ENCODE measurements at places on chromosomes 12 and 14.

DNA sequence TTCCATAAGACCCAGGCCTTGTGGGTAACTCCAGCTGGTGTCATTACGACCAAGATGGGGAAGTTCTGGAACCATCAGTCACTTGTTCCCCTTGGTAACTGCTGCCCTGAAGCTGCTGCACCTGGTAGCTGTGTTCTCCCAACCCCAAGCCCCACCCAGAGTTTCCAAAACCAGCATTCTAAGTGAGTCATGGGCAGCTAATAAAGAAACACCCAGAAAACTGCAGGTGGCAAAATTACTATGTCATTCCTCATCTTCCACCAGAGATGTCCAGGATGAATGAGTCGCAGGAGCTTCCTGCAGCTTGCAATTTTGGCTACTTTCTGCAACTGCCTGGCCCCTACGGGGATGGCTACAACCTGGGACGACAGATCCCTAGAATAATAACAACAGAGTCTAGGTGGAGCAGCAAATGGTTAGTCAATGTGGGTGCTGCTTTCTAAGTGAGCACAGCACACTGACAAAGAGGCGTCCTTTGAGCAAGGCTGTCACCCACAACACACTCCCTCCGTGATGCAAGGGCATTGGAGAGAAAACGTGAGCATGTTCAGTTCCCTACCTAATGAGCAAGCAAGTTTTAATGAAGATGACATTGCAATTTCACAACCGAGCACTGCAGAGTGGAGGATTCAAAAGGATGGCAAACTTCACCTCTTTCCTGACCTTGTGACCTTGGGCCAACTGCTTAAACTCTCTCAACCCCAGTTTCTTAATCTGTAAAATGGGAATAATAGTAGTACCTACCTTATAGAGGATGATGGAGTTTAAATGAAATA is 301.4 kb upstream of the NOS1 start:
- peak; percentile 7 for DNase-seq

GRCh38 chr14:35380794-35381193 is 23.8 kb downstream of the NFKBIA start:
- no peak for DNase-seq

- no peak for DNase-seq
Measured at GRCh38 chr14:77339407-77339806, 18.6 kb downstream of the GSTZ1 start.

GRCh38 chr14:73443758-73444157 is 14.6 kb downstream of the NUMB start:
- no peak for DNase-seq

DNA sequence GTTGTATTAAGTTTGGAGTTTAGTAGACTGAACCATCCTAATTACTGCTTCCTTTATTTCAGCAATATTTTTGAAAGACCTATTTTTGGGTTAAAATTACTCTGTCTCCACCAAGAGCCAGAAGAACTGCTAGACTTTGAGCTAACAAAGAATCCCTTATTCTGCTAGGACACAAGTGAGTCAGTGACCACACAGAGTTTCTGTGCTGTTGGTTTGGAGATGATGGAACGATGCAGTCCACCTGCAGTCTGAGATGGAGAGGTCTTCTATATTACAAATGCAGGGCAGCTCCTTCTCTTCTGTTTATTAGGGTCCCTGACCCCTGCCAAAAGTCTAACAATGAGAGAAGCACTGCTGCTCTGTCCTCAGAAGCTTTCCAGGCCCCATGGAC is 6.7 kb upstream of the STXBP6 start:
- DNase-seq = no peak

DNA sequence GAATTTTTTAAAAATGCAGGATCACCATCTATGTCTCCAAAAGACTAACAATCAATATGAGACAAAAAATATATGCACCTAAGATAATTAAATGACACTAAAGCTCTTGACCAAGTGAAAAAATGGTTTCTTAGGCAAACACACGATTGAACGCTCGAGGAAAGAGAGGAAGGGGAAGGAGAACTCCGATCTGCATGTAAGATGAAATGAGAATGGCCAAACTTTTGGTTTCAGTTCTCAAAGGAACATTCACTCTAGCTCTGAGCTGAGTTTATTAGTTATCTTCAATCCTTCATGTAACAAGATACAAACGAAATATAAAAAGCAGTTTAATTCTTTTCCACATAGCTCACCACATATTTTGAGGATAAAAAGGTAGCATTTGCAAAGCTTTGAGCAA is 2.8 kb downstream of the DYRK4 start:
- no peak for DNase-seq

- no peak for DNase-seq
Measured at GRCh38 chr12:99253068-99253467, 394.5 kb upstream of the GARIN6 start.

- no peak for DNase-seq
Measured at GRCh38 chr14:61568572-61569011, 126.7 kb upstream of the HIF1A start.

- DNase-seq = no peak
Measured at GRCh38 chr12:114447274-114447716, 41.4 kb upstream of the TBX5 start.

- DNase-seq = no peak
Measured at GRCh38 chr12:67968725-67969124, 20.5 kb upstream of the IFNG-AS1 start.

- no peak for DNase-seq
Measured at GRCh38 chr14:65961004-65961403, 525.2 kb upstream of the CCDC196 start.

DNA sequence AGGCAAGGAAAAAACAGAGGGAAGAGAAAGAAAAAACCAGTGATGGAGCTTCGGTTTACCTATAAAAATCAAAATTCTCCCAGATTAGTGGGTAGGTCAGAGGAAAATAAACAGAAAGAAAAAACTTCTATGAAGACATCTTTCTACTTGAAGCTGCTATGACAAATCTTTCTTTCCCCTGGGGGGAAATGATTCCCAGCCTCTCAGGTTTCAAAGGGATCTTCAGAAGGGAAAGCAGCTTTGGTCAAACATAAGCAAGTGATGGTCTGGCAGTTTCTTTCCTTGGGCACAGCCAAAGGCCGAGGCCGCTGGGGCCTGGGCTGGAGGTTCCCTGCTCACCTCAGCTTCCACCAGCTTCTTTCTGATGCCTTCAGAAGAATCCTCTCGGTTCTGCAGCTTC is 104.5 kb downstream of the PRKAB1 start:
- no peak for DNase-seq

GRCh38 chr14:103122947-103123633 is at the start of gene TNFAIP2:
Gene TNFAIP2 (plus strand): TSS chr14:103123461. CDS start chr14:103126458, 2,997 bp downstream.
- DNase-seq = peak; percentile 93

DNA sequence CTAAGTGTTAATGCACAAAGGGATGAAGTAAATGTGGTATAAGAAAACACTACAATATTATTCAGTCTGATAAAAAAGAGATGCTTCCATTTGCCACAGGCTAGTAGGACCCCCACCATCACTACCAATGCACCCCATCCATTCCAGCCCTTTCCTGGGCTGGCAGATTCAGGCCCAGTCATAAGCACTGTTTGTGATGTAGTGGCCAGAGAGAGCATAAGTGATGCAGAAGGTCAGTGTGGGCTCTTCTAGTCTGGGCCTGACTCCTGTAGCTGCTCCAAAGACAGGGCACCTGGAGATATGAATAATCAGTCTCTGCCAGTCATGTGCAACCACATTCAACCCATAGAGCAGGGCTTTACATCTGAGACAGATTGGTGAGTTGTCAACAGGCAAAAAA is 1294.7 kb downstream of the TMEM121 start:
- DNase-seq = no peak

GRCh38 chr12:3155702-3156370 is 78.7 kb downstream of the TSPAN9 start:
- no peak for DNase-seq

- no peak for DNase-seq
Measured at GRCh38 chr12:126936181-126936851, 1330.7 kb upstream of the TMEM132C start.

GRCh38 chr12:124036657-124037109 is 63.7 kb downstream of the ZNF664 start:
- no peak for DNase-seq

DNA sequence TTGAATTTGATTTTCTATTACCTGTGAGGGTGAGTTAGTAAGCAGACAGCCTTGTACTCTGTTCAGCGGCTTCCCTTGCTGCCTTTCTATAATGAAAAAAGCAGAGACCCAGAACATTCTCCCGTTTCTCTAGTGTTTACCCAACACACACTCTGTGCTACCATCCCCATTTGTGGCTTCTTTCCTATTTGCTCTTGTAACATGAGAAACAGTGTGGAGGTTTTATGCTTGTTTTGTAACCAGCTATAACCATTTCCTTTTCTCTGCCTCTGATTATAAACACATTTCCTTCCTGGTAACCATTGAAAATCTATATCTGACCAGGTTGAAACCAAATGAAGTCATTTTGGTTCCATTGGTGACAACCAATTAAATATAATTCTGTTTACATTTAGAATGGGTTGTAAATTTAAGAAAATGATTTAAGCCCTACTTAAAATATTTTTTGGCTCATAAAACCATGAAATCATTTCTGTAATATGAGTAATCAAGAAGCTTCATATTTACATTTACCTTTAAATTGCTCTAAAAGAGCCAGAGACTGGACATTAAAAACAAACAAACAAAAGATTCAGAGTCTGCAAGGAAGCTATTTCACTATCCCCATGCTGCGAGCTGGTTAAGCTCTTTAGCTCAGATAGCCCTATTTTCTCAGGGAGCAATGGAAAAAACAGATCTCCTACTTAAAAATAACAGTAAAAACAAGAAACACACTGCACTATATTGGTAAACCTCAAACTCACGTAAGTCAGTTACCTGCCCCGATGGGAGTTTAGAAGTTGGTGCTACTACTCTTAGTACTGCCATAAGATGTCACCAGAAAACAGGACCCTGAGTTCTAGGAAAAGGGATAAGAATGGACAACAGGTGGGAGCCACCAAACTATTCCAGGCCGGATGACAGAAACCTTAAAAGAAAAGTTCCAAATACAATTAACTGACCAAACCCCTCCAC is 206.5 kb upstream of the EEA1 start:
- no peak for DNase-seq

GRCh38 chr14:34817768-34818167 is 57.4 kb downstream of the BAZ1A start:
- DNase-seq = no peak

DNA sequence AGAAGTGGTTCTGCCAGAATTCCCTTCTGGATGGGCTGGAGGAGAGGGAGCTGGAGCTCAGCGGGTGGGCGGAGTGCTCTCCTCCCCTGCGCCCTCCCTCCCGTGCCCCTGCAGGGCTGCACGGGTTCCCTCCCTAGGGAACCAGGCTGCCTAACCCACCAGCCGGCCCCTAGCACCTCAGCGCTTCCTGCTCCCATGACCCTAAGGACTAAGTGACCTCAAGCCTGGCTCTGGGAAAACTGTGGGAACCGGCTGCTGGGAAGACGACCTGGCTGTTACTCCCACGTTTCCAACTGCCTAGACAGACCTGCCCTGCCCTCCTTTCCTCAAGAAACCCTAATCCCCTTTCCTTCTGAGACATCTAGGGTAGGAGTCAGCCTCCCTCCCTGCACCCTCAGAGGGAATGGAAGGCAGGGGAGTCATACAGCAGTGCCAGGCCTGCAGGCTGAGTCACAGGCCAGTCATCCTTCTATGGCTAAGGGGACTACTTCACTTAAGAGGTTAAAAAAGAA is 31.5 kb downstream of the SLC6A12 start:
- no peak for DNase-seq

DNA sequence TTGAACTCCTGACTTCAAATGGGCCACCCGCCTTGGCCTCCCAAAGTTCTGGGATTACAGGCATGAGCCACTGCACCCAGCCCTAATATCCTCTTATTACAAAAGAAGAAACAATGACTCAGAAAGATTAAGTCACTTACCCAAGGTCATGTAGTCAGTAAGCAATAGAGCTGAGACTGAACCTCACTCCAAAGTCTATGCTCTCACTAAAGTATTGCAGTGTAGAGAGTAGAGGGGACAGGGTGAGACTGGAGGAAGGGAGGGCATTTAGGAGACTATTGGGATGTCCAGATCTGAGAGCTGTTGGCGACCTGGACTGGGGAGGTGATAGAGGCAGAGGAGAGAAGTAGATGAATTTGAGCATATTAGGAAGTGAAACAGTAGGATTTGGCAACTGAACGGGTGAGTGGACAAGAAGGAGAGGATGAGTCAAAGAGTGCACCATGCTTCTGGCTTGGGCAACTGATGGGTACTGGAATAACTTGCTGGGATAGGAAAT is 11.8 kb downstream of the P2RX7 start:
- DNase-seq = no peak

GRCh38 chr12:118436002-118436730 is 59.8 kb downstream of the SUDS3 start:
- no peak for DNase-seq

GRCh38 chr14:75896341-75896740 is 85.5 kb downstream of the TGFB3 start:
- DNase-seq = no peak

DNA sequence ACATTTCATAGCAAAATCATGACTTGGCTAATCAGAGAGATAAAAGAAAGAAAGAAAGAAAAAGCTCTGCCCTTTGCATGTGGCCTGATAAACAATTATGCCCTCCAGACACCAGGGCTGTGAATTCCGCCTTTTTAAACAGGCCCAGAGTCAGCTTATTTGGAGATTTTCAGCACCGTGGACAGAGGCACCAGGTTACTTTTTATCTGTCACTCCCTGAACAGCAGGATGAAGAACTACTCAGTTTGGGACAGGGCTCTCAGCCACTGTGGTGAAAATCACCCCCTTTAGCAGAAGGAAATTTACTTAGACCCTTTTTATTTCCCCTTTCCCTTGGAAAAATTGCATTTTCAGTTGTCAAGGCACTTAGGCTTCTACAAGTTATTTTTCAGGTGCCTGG is 359.9 kb downstream of the NRXN3 start:
- DNase-seq = no peak

DNA sequence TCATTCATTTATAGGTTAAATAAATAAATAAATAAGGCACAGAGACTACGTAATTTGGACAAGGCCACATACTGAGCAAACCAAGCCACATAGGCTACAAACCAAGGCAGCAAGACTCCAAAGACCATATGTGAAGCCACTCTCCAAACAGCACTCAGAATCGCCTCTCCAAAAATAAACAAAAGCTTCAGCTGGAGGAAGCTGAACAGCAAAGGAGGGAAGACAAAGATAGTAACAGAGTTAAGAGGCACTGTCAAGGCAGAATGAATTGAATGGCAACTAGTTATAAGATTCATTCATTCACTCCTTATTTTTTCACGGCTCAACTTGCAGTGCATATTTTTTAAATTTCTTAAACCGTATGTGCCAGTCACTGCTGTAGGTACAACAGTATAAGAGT is 200.5 kb upstream of the GRIP1 start:
- no peak for DNase-seq

- no peak for DNase-seq
Measured at GRCh38 chr14:68590201-68590522, 202.7 kb downstream of the ZFP36L1 start.

GRCh38 chr12:8781381-8782127 is 40.9 kb upstream of the A2ML1 start:
- DNase-seq = no peak

- no peak for DNase-seq
Measured at GRCh38 chr12:48015954-48016353, 11.7 kb upstream of the COL2A1 start.

DNA sequence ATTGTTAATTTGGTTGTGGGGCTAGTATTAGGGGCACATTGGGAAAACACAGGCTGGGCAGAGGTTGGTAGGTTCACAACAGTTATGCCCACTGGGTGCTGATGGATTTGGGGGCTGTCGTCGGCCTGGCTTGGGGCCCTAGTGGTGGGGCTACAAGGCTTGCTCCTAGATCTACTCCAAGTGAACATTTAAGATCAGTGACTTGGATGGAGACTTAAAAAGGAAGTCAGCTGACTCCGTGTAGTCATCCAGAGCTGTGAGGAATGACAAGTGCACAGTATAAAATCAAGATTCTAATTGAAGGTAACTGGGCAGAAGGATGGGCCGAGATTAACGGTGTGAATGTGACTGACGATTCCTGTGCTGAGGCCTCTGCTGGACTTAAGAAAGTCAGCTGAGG is 12.8 kb upstream of the NR4A1 start:
- DNase-seq = peak; percentile 73

Measured in posterior vena cava (tissue), 2 donors.